Hippocampal formation (tissue), 2 donors: ENCODE measurements at places on chromosomes 7 and 10.

GRCh38 chr10:36111676-36112075 lies 469.6 kb upstream of the FZD8 start:
- no peak for DNase-seq

DNA sequence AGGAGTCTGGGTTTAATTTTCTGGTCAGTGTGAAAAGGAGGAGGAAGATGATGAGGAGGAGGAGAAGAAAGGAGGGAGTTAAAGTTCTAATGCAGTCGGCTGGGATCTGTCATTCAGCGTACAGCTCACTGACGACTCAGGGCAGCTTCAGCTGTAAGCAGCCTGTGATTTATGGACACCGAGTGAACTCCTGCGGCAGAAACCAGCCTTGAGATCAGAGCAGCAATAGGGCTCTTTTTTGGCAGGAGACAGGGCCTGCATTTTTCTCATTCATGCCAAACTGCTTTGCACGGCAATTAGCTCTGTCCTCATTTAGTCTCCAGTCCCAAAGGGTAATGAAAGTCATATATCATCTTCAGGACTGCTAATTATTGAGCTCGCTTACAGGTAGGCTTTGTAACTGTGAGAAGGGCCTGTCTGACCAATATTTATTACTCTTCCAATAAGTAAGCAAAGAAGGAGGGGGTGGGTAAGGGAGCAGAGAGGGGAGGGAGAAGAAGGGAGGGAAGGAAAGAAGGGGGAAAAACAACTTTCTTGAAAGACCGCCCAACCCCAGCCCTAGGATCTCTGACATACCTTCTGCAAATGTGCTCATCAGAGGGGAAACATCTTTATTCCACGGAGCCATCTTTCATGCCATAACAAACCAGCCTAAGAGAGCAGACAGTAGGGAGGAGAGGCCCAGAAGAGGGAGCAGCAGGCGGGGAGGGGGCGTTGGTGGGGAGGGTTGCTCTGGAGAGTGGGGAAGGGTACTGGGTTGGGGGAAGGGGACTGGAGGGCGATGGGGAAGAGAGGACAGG lies 48.1 kb upstream of the COMTD1 start:
- peak; percentile 6 for DNase-seq

DNA sequence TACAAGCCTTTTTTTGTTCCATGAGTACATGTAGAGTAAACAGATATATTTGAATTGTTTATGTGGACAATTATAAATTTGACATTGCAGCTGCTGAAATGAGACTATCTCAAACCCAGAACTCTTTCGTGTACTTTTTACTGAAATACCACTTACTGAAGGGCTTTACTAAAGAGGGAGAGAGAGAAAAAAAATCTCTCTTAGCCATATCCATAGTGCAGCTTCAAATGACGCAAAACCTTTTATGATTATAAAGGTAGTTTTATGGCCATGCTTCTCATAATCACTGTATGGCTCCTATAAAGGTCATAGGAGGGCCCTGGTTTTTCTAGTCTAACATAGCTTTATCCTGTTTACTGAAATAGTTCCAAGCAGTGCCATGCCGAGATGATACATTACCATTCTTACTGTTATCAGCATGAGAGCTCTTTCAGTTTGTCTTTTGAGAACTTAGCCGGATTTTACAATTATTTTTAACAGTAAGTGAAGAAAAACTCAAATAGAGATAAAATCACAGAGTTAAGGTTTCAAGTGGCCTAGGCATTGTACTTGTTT lies 35.1 kb downstream of the KCND2 start:
- no peak for DNase-seq

- no peak for DNase-seq
Observed at GRCh38 chr10:73044378-73045285, 52.0 kb downstream of the P4HA1 start.

GRCh38 chr7:82578430-82578829 lies 134.9 kb upstream of the CACNA2D1 start:
- no peak for DNase-seq

DNA sequence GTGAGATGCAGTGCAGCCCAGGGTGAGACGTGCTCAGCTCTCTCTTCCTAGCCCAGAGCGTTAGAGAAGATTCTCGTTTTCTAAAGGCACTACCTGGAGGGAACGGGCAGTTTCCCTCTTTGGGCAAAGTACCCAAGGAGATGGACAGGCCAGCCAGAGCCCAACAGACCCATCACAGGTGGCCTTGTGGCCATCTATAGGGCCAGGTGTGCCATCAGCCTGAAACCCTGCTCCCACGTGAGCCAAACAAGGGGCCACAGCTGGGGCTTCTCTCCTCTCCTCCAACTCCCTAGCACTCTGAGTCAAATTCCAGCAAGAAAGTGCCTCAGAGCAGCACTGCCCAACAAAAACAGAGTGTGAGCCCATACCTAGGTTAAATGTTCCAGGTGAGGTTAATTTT lies 22.3 kb downstream of the CHST15 start:
- no peak for DNase-seq

GRCh38 chr10:80051993-80052392 lies 26.5 kb upstream of the TMEM254 start:
- no peak for DNase-seq

DNA sequence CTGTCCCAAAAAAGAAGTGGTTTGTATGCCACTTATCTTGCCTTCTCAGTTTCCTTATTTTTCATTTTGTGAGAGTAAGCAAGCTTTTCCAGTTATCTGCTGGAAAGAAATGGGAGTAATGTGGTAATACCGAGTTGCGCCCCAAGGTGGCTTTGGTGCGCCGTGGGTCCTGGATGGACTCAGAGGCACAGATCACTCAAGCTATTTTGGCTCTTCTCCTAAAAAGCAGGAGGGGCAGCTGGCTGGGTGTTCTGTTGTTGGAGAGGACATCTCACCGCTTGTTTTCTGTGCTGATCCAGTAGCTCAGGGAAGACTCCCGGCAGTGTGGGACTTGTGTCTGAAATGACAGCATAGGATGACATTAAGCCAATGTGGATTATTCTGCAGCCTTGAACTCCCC lies 16.4 kb downstream of the PRKRIP1 start:
- DNase-seq = peak; percentile 21

DNA sequence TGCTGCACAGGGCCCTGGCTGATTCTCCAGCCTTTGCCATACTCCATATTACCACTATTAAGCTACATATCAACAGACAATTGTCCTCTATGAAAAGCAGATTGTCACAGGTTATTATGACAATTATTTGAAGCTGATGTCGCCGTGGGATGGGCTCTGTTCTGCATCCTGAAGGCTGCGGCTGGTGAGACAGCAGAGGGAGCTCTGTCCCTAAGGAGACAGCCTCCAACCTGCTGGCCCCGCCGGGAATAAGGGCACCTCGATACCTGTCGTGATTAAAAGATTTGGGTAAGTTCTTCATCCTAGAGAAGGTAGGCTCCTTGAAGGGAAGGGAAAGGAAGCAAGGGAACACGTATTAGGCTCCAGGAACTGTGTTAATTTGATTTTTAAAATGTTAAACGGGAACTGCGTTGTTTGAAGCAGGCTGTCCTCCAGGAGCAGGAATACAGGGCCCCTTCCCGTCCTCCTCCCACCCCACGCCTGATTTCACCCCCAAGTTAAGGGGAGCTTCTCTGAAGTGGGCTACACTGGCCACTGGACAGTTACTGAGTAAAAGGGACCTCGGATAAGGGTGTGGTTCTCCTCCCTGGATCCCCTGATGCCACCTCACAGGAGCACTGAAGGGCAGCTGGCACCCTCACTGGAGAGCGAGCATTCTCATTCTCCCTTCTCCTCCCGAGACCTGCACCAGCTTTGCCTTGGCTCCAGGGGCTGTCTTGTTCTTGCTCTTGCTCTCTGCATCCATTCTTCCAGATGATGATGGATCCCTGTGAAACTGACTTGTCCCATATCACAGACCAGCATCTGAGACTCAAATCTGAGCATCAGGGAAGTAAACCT lies 11.8 kb upstream of the TIAL1 start:
- peak; percentile 22 for DNase-seq

DNA sequence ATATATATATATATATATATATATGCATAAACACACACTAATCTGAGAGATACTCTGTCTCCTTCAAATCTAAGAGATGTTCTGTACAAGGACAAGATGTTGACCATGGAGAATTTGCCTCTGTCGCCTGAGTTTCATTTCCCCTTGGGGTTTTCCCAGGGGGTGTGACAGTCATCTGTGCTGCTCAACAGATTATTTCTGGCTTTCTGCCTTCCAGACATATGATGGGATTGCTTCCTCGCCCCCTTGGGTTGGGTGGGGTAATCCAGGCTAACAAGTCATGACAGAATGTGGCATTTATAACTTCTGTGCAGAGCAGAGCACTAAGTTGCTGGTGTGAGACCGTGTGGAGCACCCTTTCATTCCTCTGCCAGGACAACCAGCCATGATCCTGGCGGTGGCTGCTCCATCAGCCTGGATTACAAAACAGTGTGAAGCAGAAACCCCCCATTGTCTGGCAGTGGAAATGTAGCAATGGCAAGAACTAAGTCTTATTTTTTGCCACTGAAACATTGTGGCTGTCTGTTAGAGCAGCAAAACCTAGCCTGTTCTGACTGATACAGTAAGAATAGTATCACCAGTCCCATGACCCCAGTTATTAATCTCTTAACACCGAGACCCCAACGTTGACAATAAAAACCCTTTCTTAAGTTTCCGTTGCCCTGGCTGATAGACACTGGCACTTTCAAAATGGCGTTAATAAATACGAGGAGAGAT lies 13.7 kb upstream of the USP6NL start:
- no peak for DNase-seq

- peak; percentile 2 for DNase-seq
Observed at GRCh38 chr10:29392376-29393021, 103.6 kb downstream of the LYZL1 start.

GRCh38 chr7:45099891-45100760 lies 11.4 kb upstream of the NACAD start:
- no peak for DNase-seq

DNA sequence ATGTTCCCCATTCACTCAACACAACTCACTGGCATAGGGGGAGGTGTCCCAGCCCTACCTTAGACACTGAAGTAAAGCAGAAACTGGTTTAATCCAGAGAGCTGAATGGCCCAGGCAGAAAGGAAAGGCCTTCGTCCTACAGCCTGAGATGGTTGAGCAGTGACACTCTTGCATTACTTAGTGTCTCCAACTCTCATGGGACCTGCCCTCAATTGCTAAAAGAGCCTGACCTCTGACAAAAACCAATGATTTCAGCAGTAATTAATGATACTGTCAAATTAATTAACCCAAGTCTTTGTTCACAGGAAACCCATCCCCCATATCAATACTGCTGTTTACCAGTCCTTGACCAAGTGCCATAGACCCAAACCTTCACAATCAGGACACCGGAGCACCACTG lies 48.6 kb downstream of the ICA1 start:
- no peak for DNase-seq

- DNase-seq = no peak
Observed at GRCh38 chr10:14547816-14548215, 217.1 kb upstream of the FRMD4A start.

- DNase-seq = no peak
Observed at GRCh38 chr10:117926491-117926890, 120.2 kb downstream of the RAB11FIP2 start.

GRCh38 chr10:128808921-128809440 lies 658.1 kb upstream of the MGMT start:
- DNase-seq = no peak

GRCh38 chr10:113992471-113993011 lies 51.1 kb upstream of the ADRB1 start:
- DNase-seq = no peak

DNA sequence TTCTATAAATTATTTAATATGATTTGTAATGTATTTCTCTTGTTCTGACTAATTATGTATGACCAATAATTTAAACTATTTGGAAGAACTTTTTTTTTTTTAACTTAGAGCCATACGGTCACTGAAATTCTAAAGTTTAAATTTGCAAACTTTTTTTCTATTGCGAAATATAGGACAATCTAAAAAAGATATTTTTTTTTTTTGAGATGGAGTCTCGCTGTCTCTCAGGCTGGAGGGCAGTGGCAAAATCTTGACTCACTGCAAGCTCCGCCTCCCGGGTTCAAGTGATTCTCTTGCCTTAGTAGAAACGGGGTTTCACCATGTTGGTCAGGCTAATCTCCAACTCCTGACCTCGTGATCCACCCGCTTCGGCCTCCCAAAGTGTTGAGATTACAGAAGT lies 130.5 kb downstream of the CPED1 start:
- DNase-seq = no peak
